ENCODE measurements at places on chromosomes 13 and 19.

GRCh38 chr19:41546386-41546789, 29.6 kb upstream of the CEACAM21 start:
- peak; percentile 52 for DNase-seq

DNA sequence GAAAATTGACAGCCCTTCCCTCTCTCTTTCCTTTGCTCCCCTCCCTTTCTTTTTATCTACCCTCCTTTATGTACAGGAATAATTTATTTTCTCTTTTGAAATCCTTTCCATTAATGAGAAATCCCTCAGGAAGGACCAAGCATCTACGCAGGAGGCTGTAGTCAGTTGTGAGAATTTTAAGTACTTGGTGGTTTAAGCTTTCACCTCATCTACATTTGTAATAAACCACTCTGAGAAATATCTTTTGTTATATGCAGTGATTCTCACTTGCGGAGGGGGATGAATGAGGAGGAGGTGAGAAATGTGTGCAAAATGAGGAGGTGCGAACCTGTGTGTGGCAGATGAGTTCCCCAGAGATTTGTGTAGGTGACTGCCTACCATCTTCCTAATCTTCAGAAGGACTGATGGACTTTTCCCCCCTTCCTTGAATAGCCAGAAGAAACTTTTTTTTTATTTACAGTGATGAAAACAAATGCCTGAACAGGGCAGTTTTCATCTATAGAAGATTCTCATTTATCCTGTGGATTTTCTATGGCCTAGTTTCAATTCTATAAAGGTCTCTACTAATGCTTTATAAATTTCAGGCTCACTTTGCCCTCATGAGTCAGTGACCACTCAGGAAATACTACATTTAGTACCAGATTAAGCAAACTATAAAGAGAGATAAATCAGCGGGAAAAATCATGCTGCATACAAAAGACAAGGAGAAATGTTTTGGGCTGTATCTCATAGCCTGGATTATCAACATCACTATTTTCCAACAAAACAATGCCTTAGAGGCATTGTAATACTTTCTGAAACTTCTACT, 118.3 kb downstream of the LHFPL6 start:
- no peak for DNase-seq

DNA sequence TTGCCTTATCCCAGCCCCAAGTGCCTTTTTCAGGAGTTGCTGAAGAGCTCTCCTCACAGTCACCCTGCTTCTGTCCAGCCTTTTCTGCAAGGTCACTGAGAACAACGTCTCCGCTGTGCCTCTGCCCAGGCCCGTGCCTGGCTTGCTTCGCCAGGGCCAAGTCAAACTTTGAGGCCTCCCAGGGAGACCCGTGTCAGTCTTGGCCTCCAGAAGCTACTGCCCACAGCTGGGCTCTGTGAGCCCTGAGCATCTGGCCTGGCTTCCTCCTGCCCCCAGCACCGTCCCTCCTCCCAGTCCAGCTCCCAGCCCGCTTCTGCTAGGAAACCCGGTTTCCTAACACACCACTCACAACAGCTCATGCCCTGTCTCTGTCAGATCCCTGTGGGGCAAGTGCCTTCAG, 165.9 kb downstream of the TEX29 start:
- DNase-seq: no peak

- no peak for DNase-seq
Measured at GRCh38 chr13:98515818-98516465, 61.0 kb downstream of the STK24 start.

DNA sequence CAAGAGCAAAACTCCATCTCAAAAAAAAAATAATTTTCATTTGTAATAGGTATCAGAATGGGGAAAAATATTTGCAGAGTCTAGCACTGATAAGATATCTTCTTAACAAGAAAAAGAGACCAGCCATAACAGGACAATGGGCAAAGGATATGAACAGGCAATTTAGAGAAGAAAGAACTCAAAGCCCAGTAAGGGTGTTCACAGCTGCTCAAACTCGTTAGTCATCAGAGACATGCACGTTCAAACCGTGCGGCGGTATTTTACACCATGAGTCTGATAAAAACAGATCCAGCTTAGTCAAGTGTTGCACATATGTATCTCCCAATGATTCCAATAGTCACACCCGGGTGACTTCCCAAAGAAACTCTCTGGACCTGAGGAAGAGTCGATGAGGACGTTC, 13.7 kb upstream of the NCCRP1 start:
- DNase-seq: no peak

DNA sequence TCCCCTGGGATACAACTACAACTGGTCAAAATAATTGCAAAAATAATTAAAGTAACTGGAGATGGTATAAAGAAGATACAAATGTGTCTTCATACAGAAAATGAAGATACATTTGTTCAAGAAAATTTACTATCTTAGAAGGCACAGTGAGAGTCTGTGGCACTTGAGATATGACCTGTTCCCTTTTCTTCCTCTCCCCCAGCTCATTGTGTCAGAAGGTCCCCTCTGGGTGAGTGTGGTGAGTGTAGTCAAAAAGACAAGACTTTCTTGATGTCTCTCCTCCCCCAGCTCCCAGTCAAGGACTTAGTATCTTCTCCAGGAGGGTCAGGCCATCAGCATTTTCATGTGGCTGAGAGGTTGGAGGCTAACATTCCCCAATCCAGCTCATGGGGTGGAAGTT, 51.7 kb downstream of the EDNRB start:
- DNase-seq: no peak

GRCh38 chr13:24899601-24900000, 135.6 kb downstream of the RNF17 start:
- DNase-seq: no peak

GRCh38 chr13:20567881-20568528, 1.0 kb downstream of the IFT88 start:
- DNase-seq: no peak

All from effector memory CD8-positive, alpha-beta T cell (primary cell).